ENCODE measurements at places on chromosomes 5 and 9.

GRCh38 chr5:116763987-116764866, 189.6 kb upstream of the SEMA6A start:
- DNase-seq, result no peak

DNA sequence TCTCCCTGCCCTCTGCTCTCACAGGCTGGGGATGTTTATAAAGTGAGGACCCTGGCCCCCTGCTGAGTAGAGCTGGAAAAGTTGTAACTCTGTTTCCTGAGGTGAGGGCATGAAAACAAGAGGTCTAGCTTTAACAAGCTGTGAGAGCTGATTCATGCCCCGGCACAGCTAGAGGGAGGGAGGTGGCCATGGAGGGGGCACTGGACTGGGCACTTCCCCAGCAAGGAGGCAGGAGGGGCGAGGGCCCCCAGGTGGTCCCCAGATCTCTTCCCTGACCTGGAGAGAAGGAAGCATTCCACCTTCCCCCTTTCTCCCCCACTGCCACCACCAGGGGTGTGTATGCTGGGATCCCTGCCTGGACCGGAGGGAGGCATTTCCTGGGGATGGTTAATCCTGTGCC, at the start of gene MSMP:
Gene MSMP, minus strand, starts transcription at position 13 of the 400 bp plus-strand sequence. CDS start 147 bp downstream, outside the sequence.
- no peak for DNase-seq

DNA sequence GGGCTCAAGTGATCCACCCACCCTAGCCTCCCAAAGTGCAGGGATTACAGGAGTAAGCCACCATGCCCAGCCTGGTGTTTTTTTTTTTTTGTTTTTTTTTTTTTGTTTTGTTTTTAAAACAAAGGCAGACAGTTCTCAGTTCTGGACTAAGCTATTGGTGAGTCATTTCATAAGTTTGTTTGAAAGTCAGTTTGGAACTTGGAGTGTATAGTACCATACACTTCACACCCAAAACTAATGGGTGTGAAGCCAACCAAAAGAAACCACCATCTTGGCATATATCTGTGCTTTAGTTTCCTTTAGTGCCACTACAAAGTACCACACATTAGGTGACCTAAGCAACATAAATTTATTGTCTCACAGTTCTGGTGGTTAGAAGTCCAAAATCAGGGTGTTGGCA, 13.4 kb downstream of the MAST4 start:
- no peak for DNase-seq

GRCh38 chr5:68141494-68141893, 74.1 kb upstream of the PIK3R1 start:
- peak; percentile 48 for DNase-seq

DNA sequence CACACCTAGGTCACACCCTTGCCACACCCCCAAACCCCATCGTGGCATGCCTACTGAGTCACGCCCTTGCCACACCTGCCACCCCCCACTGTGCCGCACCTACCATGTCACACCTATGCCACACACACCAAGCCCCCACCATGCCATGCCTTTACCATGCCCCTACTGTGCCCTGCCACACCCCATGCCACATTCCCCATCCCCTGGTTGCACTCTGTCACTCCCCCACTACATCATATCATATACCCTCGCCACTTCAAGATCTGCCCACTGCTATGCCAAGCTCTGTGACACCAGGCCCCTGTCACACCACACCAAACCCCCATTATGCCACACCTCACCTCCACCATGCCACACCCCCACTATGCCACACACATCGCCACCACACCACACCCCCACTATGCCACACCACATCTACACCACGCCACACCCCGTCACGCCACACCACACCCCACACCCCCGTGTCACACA, 101.2 kb downstream of the OLFM1 start:
- no peak for DNase-seq

GRCh38 chr5:35803191-35803651, 53.5 kb upstream of the IL7R start:
- DNase-seq, result peak; percentile 47

DNA sequence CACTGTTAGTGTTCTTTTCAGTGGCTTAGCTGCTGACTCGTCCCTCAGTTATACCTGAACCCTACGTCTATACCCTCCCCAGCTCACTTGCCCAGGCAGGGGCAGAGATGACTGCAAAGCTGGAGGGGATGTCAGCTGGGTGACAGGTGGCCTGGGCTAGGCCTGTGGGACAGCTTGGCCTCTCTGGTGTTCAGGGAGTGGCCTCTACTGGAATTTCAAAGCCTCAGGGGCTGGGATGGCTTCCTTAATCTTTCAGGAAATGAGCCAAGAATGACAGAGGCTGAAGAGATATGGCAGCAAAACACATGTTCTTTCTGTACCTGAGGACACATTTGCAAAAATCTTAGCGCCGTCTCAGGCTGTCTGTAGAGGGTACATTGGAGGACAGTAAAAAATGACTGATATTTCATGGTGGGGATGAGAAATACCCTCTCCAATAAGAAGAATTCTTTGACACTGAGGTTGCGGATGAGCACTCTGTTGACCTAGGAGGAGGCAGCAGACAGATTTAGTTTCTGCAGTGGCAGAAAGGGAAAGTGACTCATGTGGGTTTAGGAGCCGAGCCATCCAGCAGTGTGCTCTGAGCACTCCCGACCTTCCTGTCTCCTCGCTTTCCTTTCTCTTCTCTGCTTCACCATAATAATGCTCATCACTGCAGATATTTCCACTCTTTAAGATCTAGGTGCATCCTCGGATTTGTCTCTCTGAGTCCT, 54.4 kb downstream of the ENTREP1 start:
- DNase-seq, result no peak

DNA sequence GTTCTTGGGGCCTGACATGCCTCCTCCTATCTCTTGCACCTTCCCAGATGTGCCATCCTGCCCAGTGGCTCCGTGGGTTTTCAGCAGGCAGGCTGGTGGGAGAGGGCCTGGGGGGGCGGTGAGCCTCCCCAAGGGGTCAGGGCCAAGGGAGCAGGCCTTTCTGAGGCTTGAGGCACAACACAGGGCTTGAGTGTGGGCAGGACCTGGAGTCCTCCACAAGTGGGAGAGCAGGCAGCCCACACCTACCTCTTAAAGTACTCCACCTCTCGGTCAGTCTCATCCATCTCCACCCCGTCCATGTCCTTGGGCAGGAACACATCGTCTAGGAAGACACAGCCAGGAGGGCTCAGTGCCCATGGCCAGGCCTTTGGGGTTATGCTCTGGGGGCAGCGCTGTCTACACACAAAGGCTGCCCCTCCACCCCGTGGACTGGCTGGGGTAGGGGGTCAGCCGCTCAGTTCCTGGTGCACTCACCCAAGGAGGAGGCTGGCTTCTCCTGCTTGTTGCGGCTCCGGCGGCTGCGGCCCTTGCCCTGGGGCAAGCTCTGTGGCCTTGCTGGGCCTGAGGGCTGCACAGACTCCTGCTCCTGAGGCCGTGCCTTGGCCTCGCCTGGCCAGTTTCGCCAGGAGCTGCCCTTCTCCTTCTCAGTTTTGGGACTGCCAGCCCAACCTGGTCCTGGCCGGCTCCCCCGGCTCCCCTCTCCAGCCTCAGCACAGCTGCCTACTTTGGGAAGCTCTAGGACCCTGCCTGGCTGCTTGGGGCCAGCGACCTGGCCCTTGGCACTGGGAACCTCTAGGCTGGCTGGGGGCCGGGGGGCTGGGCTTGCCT, 7.2 kb upstream of the DDX41 start:
- no peak for DNase-seq

- no peak for DNase-seq
These were observed 2.5 kb downstream of the SLC6A18 start for GRCh38 chr5:1227667-1228066.

- DNase-seq, result no peak
These were observed 8.5 kb downstream of the HCN1 start for GRCh38 chr5:45687701-45688100.

GRCh38 chr9:124487260-124488182, 19.7 kb downstream of the NR5A1 start:
- DNase-seq, result no peak

DNA sequence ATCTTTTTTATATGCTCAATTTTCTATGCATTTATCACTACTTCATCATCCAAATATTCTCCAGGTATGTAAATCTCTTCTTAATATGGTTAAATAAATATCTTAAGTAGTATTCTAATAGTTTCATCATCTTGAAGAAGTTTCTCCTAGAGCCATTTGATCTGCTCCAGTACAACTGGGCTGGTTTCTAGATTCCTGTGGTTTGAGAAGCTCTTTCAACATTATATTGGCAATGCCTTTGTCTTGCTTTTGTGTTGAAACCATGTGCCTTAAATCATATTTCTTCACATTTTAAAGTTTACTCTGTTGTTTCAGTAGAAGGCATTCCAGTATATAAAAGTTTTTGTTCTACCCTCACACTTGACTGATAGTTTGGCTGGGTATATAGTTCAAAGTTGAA, 27.6 kb downstream of the MBLAC2 start:
- DNase-seq, result no peak

Measured in CD4-positive, alpha-beta T cell treated with Interleukin-21 for 1 hour (primary cell).